ENCODE measurements at places on chromosomes 3 and 15. TPM values are rescaled to one million over a fixed set of nuclear protein-coding genes. Genes with fewer than 3 reads are reported as not detected.

- DNase-seq, result no peak
Measured at GRCh38 chr3:190366133-190366532, 21.8 kb upstream of the CLDN16 start.

DNA sequence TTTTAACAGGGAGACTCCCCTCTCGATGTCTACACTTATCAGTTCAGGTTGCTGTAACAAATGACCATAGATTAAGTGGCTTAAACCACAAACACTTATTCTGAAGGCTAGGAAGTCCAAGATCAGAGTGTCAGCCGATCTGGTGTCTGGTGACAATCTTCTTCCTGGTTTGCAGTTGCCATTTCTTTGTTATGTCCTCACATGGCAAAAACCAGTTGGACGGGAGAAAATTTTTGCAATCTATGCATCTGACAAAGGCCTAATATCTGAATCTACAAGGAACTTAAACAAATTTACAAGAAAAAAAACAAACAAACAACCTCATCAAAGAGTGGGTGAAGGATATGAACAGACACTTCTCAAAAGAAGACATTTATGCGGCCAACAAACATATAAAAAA is 116.9 kb upstream of the FOXB1 start:
- DNase-seq, result no peak

- DNase-seq, result no peak
Measured at GRCh38 chr3:196995646-196996355, 27.2 kb upstream of the PIGZ start.

CHDH gene
- 8.0 TPM for total RNA-seq

All from type B pancreatic cell (in vitro differentiated cells).